ENCODE measurements at places on chromosomes 5 and 9.

- DNase-seq = no peak
Observed at GRCh38 chr5:100576217-100576751, 41.1 kb downstream of the FAM174A start.

- no peak for DNase-seq
Observed at GRCh38 chr5:151141535-151141934, 16.0 kb downstream of the ANXA6 start.

DNA sequence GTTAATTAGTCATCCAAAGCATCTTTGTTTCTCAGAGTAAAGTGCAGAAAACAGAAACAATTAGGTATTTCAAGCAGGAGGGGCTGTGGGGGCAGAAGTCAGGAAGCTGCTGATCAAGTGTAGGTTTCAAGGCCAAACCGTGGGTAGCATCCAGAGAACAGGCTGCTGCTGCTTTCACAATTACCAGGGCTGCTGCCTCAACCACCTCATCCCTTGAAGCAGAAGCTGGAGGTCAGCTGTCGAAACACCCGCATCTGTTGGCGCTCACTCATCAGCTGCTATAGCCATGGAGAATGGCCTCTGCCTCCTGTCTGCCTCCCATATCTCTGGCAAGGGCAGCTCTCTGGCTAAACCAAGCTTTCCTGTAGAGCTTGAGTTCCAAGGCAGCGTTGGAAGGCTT, 122.9 kb upstream of the OSMR start:
- no peak for DNase-seq

DNA sequence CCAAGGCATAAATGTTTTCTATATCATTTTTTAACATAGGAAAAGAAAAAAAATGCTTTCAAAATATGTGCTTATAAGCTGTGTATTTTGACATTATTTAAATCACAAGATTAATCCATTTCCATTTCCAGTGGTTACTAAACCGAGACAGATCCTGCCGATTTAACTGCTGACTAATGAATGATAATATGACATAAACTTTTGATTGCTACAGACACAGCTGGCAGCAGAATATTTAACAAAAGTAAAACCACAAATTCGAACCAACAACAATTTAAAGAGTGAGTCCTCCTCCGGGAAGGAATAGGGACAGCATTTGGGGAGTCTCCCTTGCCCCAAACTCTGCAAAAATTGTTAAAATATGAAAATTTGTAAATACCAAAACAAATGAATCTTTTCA, 401.3 kb upstream of the DAB2 start:
- no peak for DNase-seq

Measured in globus pallidus (tissue), 1 donor.